Cortex of kidney (tissue), 1 donor: ENCODE measurements at places on chromosomes 11 and 22.

- DNase-seq = no peak
These were observed 56.4 kb downstream of the SGSM3 start for GRCh38 chr22:40426594-40427333.

- DNase-seq = no peak
These were observed 12.8 kb downstream of the BRSK2 start for GRCh38 chr11:1402355-1403077.

GRCh38 chr11:70871881-70872280, 380.5 kb downstream of the SHANK2 start:
- DNase-seq = no peak

GRCh38 chr11:79090191-79090705, 350.6 kb downstream of the TENM4 start:
- DNase-seq = no peak

GRCh38 chr11:131899950-131900580, 529.6 kb downstream of the NTM start:
- no peak for DNase-seq

DNA sequence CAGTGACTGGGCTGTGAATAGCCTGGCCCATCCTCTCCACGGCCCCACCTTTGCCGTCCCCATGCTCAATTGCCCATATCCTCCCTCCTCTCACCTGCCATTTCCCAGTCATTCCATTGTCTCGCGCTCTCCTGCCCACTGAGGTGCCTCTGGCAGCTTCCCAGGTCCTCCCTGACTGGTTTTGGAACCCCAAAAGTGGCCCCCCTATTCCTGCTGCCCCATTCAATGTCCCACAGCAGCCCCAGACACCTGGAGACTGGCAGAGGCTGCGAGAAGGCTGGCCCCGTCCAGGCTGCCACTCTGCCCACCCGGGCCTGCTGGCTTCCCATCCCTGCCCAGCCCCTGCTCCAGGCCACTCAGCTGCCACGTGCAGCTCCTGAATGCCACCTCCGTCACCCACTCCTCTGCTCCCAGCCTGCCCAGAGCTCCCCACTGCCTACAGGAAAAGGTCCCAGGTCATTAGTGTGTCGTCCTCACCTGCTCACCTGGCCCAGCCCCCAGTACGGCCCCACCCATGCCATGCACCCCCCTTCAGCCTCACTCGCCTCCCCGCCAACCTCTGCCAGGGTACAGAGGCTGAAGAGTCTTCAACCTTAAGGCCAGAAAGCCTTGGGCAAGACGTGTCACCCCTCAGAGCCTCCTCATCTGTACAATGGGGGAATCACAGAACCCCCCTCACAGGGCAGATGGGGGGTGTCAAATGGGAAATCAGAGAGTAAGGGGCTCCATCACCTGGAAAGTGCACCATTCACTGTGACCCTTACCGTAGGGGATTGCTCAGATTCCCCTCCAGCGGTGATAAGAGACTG, 37.5 kb downstream of the KCNJ4 start:
- DNase-seq = no peak

- no peak for DNase-seq
These were observed 28.6 kb upstream of the MUC5AC start for GRCh38 chr11:1129143-1129610.

DNA sequence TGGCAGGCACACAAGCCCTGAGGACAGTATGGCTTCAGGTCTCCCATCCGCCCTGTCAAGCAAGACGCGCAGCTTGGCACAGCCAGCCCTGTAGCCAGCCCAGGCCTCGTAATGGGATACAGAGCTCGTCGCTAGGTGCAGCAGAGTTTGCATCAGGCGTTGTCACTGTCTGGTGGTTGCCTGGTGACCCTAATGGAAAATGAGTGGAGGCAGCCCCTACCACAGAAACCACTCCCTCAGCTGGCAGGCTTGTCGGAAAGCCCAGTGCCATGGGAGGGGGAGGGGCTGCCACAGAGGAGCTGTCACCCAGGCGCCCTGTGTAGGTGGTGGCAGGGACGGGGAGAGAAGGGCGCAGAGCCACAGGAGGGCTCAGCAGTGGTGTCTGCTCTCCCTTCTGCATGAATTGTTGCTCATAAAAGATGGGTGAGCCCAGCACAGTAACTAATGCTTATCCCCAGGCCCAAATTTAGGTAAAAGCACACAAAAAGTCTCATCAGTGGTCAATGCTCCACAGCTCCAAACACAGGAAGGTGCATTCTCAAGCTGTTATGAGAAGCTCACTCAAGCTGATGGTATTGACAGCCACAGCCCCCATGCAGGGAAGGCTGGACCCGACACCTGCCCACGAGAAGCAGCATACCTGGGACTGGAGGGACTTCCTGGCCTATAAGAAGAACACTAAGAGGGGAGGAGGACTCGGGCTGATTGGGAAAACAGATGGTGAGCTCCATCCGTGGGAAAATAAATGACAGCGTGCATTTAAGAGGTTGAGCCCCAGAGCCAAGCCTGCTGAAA, 164.6 kb downstream of the ETS1 start:
- DNase-seq = no peak

DNA sequence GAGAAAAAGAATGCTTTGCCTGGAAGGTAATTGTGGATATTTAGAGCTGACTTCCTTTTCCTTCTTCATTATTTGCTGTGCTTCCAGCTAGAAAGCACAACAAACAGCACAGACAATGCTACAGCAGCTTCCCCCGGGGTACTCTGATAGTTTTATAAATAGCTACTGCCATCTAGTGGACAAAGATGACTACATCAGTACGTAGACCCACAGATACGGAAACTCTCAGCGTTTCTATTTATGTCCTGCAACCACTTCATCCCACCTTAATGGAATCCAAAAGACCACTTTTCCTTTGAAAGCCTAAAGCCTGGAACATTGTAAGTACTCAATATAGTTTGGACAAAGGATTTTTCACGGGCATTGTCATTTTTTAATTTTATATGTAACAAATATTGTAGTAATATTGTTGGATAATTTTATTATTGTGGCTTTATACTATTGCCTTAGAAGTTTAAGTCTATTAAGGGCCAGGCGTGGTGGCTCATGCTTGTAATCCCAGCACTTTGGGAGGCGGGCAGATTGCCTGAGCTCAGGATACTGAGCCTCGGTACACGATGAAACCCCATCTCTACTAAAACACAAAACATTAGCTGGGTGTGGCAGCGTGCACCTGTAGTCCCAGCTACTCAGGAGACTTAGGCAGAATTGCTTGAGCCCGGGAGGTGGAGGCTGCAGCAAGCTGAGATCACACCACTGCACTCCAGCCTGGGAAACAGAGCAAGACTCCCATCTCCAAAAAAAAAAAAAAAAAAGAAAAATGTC, 7.5 kb downstream of the HSPA8 start:
- DNase-seq = no peak

DNA sequence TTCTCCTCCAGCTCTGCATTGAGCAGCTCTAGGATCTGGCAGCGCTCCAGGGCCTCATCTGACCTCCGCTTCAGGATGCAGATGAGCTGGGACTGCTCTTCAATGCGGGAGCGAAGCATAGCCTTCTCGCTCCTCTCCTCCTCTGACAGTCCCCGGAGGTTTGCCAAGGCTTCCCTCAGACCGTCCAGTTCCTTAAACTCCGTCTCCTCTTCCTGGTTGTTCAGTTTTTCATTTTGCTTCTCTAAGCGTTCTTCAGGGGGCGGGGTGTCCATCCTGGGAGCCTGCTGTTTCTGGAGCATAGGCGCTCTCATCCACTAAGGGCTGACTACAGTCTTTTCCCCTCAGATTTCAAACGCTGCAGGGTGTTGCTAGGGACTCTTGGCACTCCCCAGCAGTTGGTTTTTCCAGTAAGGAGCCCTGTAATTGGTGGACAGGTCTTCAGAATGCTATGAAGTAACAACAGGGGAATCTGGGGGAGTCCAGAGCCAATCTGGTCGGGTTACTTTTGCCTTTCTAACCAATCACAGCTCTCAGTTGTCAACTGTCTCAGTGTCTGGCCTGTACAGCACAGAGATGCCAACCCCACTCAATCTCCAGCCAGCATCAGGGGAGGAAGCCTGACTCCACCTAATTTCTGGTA, at the start of gene CCDC89:
Gene CCDC89, minus strand, starts transcription at position 376 of the 640 bp plus-strand sequence. Its CDS starts 65 bp downstream, at position 311.
- DNase-seq = no peak
